Astrocyte (in vitro differentiated cells and primary cell): ENCODE measurements at places on chromosomes 4 and X. TPM values are rescaled to one million over a fixed set of nuclear protein-coding genes. Genes with fewer than 3 reads are reported as not detected.

The STAP1 gene
- not detected in 2 replicates for total RNA-seq

The IL21 gene
- not detected in 2 replicates for total RNA-seq

The TMPRSS11F gene
- 0.27 TPM in 1 of 2 replicates, not detected in the other for total RNA-seq

The MAGEB18 gene
- not detected in 2 replicates for total RNA-seq

The ADH4 gene
- total RNA-seq, result not detected in 2 replicates

The ARL9 gene
- total RNA-seq, result 0.73 and 1.2 TPM in 2 replicates

The AFP gene
- 8.6 and 11.3 TPM in 2 replicates for total RNA-seq

The TBC1D25 gene
- 13.1 and 13.6 TPM in 2 replicates for total RNA-seq

The SLC6A8 gene
- 52.6 and 57.9 TPM in 2 replicates for total RNA-seq

The FAM241A gene
- 1.5 and 1.7 TPM in 2 replicates for total RNA-seq

The PDLIM5 gene
- total RNA-seq, result 174 and 181 TPM in 2 replicates

The PRDM5 gene
- total RNA-seq, result 5.3 and 6.5 TPM in 2 replicates

The FHL1 gene
- total RNA-seq, result 100 and 115 TPM in 2 replicates

The BTC gene
- 0.20 and 0.26 TPM in 2 replicates for total RNA-seq

The CT45A2 gene
- total RNA-seq, result not detected in 2 replicates

The SLC26A1 gene
- 0.34 and 0.38 TPM in 2 replicates for total RNA-seq

The LGI2 gene
- total RNA-seq, result 0.27 and 0.77 TPM in 2 replicates

The SMIM43 gene
- total RNA-seq, result not detected in 2 replicates

The CCKAR gene
- total RNA-seq, result not detected in 2 replicates
